ENCODE measurements at places on chromosomes 2 and 18. TPM values are rescaled to one million over a fixed set of nuclear protein-coding genes. Genes with fewer than 3 reads are reported as not detected.

The LIMS3 gene
- total RNA-seq, result 1.4 TPM

- H3K36me3 ChIP-seq, result no peaks in the 10 kb centered on the region
- no peaks in the 10 kb centered on the region for H3K27me3 ChIP-seq
- no peak overlapping the region for H3K4me3 ChIP-seq
- H3K4me1 ChIP-seq, result no peaks in the 10 kb centered on the region
- no peak overlapping the region for H3K27ac ChIP-seq
- DNase-seq, result no peak
Observed at GRCh38 chr2:170563401-170563800, 151.7 kb upstream of the SP5 start.

DNA sequence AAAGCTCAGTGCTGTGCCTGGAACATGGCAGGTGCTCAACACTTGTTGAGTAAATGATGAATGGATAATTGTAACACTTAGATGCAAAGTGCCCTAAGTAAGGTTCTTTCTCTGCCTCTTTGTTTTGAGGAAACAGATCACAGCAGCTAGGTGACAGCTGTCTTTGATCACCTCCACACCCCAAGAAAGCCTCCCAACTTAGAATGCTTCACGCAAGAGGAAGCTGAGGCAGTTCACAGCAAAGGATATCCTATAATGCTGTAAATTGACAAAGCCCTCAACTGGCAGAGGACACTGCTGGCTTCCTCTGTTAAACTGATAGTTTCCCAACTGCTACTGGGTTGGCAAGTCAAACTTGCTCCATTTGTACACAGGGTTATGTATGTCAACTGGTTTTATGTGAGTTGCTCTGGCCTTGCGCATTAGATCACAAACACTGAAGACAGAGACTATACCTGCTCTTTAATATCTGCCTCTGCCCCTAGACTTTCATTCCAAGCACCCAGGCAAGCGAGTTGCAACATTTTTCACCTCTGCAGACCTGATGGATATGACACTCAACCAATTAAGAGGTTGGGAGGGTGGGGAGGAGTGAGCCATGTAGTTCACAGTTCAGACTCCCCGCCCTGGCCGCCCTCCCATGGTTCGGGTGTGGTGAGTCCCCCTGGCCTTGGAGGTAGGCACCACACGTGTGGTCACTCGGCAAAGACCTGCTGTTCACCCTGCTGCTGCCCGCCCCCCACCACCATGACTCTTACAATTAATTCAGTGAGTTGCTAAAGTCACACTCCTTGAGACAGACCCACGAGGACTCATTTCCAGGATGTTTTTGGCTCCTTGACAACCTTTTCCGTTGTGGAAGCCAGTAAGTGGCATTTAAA, 4.8 kb upstream of the MALL start:
- H3K4me3 ChIP-seq, result no peak overlapping the region
- peaks cover 10% of the 10 kb centered on the region for H3K4me1 ChIP-seq
- DNase-seq, result no peak
- H3K27ac ChIP-seq, result no peak overlapping the region

DNA sequence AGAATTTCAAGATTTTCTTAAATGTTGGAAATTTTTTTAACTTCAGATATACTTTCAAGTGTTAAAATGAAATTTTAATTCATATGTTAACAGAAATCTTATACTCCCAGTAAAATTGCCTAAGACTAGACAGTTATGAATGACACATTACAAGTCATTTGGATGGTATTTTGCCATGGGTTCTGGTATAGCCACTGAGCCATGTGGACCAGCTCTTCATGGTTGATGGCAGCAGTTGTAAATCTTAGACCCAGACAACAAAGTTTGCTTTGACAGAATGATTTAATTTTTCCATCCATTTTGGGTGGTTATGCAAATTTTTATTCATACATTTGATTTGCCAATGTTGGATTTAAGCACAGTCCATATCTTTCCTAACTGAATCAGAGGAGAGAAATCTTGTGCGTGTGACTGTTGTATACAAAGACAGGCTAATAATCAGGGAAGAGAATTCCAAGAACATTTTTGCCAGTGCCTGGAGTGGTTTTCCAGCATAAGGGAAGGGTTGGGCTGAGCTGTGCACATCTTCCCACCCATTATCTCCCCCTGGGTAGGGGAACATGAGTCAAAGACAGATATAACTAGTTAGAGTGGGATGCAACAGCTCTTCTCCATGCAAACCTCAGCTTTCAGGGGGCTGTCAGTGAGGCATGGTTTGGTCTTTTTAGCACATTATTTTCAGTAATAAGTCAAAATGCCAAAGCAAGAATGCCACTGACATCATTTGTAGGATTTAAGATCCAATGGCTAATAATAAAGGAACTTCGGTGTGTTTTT, 28.1 kb upstream of the INPP4A start:
- no peak overlapping the region for H3K27ac ChIP-seq
- no peaks in the 10 kb centered on the region for H3K27me3 ChIP-seq
- no peaks in the 10 kb centered on the region for H3K4me1 ChIP-seq
- H3K4me3 ChIP-seq, result no peak overlapping the region
- H3K36me3 ChIP-seq, result no peaks in the 10 kb centered on the region

GRCh38 chr2:34401186-34401585, 802.1 kb upstream of the FAM98A start:
- no peak for DNase-seq
- no peaks in the 10 kb centered on the region for H3K36me3 ChIP-seq
- H3K27me3 ChIP-seq, result no peaks in the 10 kb centered on the region
- no peaks in the 10 kb centered on the region for H3K4me1 ChIP-seq

The TEX44 gene
- total RNA-seq, result not detected

DNA sequence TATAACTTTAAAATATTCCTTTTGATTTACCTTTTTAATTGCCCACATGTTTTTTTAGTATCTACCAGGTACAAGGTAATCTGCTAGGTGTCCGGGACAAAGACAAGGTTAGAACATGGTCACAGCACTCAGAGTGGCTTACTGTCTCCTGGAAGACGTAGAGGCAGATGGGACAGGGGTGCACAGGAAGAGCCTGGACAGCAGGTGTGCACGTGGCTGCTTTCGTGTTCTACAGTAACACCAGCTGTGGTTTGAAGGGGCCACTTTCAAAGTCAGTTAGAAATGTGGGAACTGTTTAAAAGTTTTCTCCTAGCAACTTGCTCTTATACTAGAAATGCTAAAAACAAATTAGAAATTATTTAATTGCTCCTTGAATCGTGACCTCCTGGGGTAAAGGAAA, 102.9 kb upstream of the ALPP start:
- DNase-seq, result no peak
- H3K27me3 ChIP-seq, result no peaks in the 10 kb centered on the region
- no peak overlapping the region for H3K4me3 ChIP-seq
- no peak overlapping the region for H3K27ac ChIP-seq

The DSG2 gene
- total RNA-seq, result 66.0 TPM

The SCLY gene
- total RNA-seq, result 33.9 TPM

The REG1A gene
- total RNA-seq, result not detected

DNA sequence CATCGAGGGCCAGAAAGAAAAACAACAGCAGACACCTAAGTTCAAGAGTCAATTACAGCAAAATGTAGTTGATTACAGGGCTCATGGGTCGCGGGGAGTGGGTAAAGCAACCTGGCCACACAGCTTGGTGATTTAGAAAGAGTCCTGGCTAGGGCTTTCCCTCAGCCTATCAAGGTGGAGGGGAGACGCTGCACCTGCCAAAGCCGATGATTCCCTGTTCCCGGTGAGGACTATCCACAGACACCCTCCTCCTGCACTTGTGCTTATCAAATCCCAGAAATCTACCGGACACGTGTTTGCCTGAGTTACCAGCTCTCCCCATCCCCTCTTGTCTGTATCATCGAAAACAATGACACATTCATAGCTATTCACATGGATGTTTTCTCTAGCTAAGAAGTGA, 7.0 kb upstream of the SOX11 start:
- DNase-seq, result no peak
- no peaks in the 10 kb centered on the region for H3K27me3 ChIP-seq
- no peak overlapping the region for H3K4me3 ChIP-seq
- no peak overlapping the region for H3K27ac ChIP-seq
- H3K4me1 ChIP-seq, result no peaks in the 10 kb centered on the region

DNA sequence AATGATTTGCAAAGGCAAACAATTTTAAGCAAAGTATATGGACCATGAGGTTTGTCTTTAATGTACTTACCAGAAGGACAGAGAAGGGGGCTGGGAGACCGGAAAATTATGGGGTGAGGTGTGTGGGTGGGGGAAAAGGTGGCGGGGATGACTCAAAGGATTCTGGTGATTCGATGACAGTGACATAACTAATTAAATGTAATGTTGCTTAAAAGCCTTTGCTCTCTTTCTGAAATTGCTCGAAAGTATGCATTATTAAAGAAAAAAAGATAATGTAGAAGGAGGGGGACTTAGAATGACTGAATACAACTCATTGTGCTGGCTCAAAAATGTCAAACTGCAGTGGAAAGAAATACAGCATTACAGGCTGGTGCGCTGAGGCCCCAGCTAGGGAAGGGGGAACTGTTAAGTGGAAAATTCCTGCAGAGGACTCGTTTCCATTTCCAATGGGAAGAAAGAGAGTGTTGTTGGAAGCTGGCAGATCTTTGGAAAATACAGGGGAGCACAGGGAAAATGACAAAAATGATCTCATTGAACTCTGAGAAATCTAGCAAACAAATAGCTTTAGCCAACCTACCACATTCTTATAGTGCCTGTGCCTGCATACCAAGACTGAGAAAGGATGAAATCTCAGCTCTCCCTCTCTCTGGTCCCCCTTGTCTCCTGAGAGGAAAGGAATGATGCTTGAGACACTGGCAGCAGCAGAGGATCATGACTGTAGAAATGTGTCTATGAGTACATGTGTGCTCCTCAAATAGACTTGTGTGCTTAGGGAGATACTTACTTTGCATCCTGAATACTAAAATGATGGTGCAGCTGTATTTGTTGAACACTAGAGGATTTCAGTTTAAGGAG, 632.4 kb downstream of the NYAP2 start:
- peak overlapping the region; percentile 63 for H3K4me3 ChIP-seq
- DNase-seq, result no peak
- H3K27ac ChIP-seq, result peak overlapping the region; percentile 52
- H3K4me1 ChIP-seq, result peaks cover 14% of the 10 kb centered on the region
- H3K27me3 ChIP-seq, result no peaks in the 10 kb centered on the region
- H3K36me3 ChIP-seq, result no peaks in the 10 kb centered on the region

The PJVK gene
- 14.6 TPM for total RNA-seq

DNA sequence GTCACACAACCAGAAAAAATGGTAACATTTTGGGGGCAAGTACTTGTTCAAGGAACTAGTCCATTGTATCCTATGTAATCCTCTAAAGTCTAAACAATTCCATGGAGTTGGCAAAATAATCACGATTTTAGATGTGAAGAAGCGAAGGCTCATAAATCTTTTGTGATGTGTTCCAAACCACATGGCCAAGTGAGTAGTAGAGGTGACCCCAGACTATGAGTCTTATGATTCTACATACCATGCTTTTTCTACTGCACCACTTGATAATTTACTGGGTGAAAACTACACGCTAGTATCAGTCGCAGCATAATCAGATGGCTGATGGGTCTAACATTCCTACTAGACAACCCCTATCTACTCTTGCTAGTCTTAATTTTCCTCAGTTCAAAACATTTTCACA, 371.4 kb downstream of the OSR1 start:
- H3K4me3 ChIP-seq, result no peak overlapping the region
- no peak for DNase-seq
- H3K4me1 ChIP-seq, result peaks cover 28% of the 10 kb centered on the region

The CD207 gene
- not detected for total RNA-seq

GRCh38 chr18:31039426-31039825, 3.1 kb downstream of the DSC3 start:
- no peak overlapping the region for H3K27ac ChIP-seq

DNA sequence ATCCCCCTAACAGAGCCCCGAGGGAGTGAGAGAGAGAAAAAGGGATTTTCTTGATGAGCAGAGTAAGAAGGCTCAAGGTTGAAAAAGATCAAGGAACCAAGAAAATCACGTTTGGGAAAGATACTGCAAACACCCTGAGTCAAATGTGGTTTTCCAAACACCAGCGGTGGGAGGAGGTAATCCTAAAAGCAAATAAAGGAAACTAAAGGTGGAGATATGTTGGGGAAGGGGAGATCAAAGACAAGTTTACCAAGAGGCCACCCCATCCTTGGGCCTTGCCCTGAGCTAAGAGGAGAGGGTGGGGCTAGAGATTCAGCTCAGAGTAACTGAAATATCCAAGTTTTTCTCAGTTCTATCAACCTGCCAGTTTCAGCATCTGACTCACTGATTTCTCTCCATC, 332.3 kb downstream of the ETAA1 start:
- no peak for DNase-seq
- H3K4me1 ChIP-seq, result no peaks in the 10 kb centered on the region
- H3K27ac ChIP-seq, result no peak overlapping the region
- no peak overlapping the region for H3K4me3 ChIP-seq
- peaks cover 41% of the 10 kb centered on the region for H3K27me3 ChIP-seq

GRCh38 chr2:24517247-24517646, 26.2 kb downstream of the NCOA1 start:
- H3K4me3 ChIP-seq, result no peak overlapping the region
- peaks cover 10% of the 10 kb centered on the region for H3K4me1 ChIP-seq
- no peaks in the 10 kb centered on the region for H3K27me3 ChIP-seq
- no peaks in the 10 kb centered on the region for H3K36me3 ChIP-seq

DNA sequence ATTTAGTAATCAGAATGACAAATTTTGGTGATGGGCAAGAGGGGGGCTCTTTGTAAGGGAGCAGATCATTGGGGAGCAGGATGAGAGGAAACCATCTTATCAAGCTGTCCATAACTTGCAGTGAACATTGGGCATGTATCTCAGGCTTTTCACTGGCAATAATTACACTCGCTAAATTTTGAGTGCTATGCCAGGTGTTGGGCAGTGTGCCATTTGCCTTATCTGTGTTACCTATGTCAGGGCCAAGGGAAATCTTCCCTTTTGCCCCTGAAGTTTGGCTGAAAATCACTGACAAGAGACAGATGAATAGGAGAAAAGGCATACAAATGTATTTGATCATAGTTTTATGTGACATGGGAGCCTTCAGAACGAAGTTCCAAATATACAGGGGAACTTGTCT, 39.0 kb downstream of the NOSTRIN start:
- H3K4me1 ChIP-seq, result no peaks in the 10 kb centered on the region
- H3K27ac ChIP-seq, result no peak overlapping the region
- no peaks in the 10 kb centered on the region for H3K27me3 ChIP-seq
- H3K4me3 ChIP-seq, result no peak overlapping the region
- H3K36me3 ChIP-seq, result no peaks in the 10 kb centered on the region
- no peak for DNase-seq

- H3K4me1 ChIP-seq, result peaks cover 43% of the 10 kb centered on the region
- 0 out of 2 replicates have a peak, but pooled peaks cover 5% of the 10 kb centered on the region for H3K36me3 ChIP-seq
- H3K4me3 ChIP-seq, result no peak overlapping the region
- no peaks in the 10 kb centered on the region for H3K27me3 ChIP-seq
- DNase-seq, result no peak
Observed at GRCh38 chr2:27960237-27960912, 69.8 kb downstream of the BABAM2 start.
